ENCODE measurements at places on chromosomes 3 and 15. TPM values are rescaled to one million over a fixed set of nuclear protein-coding genes. Genes with fewer than 3 reads are reported as not detected.

Gene GNAT1
- total RNA-seq, result not detected

Gene PLA2G4E
- total RNA-seq, result not detected

Gene ZMYND10
- total RNA-seq, result 2.2 TPM

Gene EFCAB12
- total RNA-seq, result 1.2 TPM

Gene STARD9
- 14.0 TPM for total RNA-seq

Gene NMB
- 1.7 TPM for total RNA-seq

Gene ROPN1B
- total RNA-seq, result not detected

Gene PTX3
- 0.40 TPM for total RNA-seq

Gene ZMAT3
- total RNA-seq, result 21.1 TPM

Gene SCAMP5
- total RNA-seq, result 0.22 TPM

Gene ZNF80
- total RNA-seq, result 5.3 TPM

DNA sequence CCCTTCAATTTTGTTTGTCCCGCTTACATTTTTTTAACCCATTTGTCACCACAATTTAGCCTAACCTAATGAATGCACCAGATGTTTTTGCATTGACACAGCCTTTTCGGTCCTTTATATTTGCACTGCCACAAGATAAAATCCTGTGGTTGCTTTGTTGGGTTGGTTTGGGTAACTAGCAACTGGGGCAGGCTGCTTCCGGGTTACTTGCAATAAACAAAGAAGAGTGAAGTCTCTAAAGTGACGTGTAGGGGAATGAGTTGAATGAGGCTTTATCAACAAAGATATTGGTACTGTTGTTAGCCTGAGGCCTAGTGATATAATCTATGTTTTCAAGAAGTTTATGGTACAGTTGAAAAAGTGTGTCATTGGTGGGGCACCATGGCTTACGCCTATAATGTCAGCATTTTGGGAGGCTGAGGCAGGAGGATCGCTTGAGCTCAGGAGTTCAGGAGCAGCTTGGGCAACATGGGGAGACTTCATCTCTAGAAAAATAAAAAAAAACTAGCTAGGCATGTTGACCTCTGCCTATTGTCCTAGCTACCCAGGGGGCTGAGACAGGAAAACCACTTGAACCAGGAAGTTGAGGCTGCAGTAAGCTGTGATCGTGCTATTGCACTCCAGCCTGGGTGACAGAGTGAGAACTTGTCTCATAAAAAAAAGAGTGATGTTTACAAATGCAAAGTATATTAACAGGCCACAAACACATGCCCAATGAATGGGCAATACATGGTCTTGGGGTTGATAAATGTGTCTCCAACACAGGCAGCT lies 121.8 kb downstream of the OXSM start:
- no peak for DNase-seq

GRCh38 chr15:86743283-86743903 lies 663.7 kb downstream of the AGBL1 start:
- peak; percentile 47 for DNase-seq

GRCh38 chr3:111285694-111286093 lies 214.1 kb downstream of the NECTIN3 start:
- DNase-seq, result no peak

DNA sequence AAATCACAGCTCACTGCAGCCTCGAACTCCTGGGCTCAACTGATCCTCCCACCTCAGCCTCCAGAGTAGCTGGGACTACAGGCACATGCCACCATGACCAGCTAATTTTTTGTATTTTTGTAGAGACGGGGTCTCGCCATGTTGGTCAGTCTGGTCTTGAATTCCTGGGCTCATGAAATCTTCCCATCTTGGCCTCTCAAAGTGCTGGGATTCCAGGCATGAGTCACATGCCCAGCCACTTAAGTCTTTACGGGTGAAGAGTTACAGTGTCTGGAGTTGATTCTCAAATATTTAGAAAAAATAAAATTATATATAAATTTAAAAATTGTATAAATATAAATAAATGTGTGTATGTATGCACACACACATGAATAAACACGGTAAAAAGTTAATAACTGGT lies 14.5 kb upstream of the KBTBD12 start:
- DNase-seq, result no peak

- no peak for DNase-seq
These were observed 17.9 kb upstream of the ABI3BP start for GRCh38 chr3:101011136-101011535.

DNA sequence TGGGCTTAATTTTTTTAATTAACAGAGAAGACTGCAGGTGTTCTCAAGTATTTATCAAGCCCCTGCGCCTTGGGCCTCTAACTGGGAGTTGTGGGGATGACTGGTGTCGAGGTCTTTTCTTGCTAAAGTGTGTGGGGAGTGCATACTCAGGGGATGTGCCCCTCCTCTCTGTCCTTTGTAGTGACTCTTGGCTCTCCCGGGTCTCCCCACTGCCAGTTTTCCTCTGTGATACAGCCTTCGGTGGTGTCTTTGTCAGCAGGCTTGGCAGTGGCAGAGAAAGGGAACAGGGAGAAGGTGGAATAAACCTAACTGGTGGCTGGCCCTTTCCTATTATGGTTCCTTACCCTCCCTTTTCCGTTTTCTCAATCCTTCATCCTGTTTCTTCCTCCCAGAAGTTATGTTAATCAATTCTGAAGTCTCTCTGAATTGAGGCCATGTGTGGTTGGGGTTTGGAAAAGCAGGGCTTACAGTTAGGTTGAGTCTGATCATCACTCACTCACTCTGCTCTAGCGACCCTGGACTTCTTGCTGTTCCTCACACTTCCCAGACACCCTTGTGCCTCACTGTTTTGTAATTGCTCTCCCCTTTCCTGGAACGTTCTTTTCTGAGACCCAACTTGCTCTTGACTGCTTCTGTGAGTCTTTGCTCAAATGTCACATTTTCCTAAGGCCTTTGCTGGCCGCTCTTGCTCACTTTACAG lies 158.1 kb downstream of the PTPRG start:
- DNase-seq, result no peak

- peak; percentile 51 for DNase-seq
These were observed 825 bp upstream of the RTP3 start for GRCh38 chr3:46496746-46497555.

- no peak for DNase-seq
These were observed 686.5 kb downstream of the ROBO1 start for GRCh38 chr3:79081335-79081734.

GRCh38 chr3:51353131-51353530 lies 32.0 kb upstream of the MANF start:
- DNase-seq, result no peak

DNA sequence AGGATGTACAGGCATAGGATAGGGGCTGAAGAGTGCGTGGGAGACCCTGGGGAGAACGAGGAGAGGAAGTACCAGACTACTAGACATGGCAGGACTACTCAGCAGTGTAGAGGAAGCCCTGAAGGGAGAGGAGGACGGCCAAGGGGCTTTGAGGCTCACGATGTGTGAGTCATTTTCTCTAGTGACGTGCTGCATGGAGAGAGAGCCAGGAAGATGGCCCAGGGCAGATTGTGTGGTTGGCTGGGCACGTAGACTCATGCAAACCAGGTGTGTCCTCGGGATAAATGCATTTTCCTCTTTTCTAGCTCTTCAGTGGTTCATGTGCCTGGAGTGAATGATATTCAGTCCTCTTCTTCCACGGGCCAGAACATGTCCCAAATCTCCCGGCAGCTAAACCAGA lies 115.0 kb upstream of the ABHD17C start:
- no peak for DNase-seq

GRCh38 chr3:150609988-150610387 lies 6.9 kb downstream of the SELENOT start:
- DNase-seq, result no peak

DNA sequence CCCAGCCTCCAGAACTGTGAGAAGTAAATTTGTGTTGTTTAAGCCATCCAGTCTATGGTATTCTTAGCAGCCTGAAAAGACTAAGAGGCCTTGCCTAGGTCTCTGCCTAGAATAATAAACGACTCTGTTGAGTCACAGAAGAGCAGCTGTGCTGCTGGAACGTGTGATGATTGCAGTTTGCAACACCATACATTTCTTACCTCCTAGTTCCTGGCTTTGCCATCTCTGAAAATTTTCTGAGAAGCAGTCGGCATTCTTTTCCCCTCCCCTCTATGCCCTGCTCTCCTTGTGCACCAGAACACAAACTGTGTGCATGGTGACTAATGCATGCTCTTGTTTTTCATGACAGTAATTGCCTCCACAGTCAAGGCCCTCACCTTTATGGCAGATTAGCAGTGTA lies 301.3 kb downstream of the IL20RB start:
- no peak for DNase-seq

GRCh38 chr3:98763076-98763475 lies at the start of gene ST3GAL6:
ST3GAL6 (plus strand) TSS chr3:98763340; CDS start chr3:98768441, 5,101 bp downstream.
- DNase-seq, result no peak

- no peak for DNase-seq
These were observed 4.1 kb upstream of the COL6A5 start for GRCh38 chr3:130341388-130341787.

DNA sequence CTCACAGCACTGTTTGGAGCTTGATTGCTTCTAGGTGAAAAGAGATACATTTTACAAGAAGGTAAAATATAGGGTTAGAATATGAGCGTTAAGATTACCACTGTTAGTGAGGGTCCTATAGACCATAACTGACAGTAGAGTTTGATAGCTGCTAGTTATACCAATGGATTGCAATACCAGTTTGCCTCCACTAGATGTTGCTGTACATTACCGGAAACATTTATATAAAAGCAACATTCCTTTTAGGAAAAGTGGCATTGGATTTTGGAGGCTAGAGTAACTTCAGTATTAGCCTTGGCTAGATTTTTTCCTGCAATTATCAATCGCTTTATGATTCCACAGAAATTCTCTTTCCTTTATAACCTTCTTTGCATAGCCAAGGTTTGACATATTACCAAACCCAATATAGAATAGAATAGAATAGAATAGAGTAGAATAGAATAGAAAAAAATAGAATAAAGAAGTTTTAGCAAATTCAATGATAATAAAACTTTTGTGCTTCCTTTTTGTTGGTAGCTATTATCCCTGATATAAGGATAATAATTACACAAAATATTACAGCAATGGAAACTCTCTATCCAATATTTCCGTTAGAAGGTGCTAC lies 1093.6 kb upstream of the ALCAM start:
- DNase-seq, result no peak

DNA sequence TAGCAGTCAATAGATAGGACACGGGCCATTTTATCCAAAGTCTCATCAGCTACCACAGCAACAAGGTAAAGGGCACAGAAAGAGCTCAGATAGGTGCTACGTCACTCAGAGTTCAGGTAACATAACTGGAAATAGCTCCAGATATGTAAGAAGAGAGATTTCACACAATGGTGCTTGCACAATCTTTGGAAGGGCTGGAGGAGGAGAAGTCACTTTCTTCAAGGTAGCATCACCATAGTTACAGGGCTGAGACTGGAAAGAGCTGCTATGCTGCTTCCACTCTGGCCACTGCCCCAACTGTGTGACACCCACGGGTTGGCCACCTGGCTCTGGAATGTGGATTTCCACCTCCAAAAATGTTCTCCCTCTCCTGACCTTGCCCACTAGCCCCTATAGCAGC lies 448.8 kb upstream of the THBS1 start:
- DNase-seq, result no peak

DNA sequence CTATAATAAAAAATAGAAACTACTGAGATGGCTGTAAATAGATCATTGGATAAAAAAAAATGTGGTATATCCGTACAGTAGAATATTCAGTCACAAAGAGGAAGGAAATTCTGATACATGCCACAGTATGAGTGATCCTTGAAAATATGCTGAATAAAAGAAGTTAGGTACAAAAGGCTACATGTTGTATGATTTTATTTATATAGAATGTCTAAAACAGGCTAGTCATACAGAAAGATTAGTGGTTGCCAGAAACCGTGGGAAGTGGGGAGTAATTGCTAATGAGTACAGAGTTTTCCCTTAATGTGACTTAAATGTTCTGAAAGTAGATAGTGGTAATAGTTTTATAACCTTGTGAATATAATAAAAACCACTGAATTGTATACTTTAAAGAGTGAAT lies 24.9 kb upstream of the FAH start:
- no peak for DNase-seq

- DNase-seq, result no peak
These were observed 62.7 kb downstream of the SSUH2 start for GRCh38 chr3:8581806-8582445.

- no peak for DNase-seq
These were observed 566 bp upstream of the MKRN3 start for GRCh38 chr15:23564821-23565394.

DNA sequence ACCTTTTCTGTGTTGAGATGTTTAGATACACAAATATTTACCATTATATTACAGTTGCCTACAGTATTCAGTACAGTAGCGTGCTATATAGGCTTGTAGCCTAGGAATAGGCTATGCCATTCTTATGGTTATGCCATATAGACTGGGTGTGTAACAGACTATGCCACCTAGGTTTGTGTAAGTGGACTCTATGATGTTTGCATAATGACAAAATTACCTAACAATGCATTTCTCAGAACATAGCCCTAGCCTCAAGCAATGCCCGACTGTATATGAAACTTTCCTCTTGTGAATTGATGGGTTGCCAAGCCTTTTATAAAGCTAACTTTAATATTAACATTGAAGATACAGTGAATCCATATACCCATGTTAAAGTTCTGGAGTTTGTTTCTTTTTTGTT lies 10.3 kb upstream of the PHLDB2 start:
- no peak for DNase-seq

DNA sequence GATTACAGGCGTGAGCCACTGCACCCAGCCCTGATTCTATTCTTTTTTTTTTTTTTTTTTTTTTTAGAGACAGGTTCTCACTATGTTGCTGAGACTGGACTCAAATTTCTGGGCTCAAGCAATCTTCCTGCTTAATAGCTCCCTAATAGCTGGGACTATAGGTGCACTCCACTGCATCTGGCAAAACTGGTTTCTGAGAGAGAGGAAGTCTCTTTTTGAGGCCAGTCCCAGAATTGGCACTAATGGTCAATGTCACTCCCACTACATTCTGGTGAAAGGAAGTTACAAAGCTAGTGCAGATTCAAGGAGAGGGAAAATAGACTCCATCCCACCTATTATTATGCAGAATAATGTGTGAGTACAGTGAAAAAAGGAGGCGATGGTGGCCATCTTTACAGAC lies 5.8 kb upstream of the TGFBR2 start:
- no peak for DNase-seq

DNA sequence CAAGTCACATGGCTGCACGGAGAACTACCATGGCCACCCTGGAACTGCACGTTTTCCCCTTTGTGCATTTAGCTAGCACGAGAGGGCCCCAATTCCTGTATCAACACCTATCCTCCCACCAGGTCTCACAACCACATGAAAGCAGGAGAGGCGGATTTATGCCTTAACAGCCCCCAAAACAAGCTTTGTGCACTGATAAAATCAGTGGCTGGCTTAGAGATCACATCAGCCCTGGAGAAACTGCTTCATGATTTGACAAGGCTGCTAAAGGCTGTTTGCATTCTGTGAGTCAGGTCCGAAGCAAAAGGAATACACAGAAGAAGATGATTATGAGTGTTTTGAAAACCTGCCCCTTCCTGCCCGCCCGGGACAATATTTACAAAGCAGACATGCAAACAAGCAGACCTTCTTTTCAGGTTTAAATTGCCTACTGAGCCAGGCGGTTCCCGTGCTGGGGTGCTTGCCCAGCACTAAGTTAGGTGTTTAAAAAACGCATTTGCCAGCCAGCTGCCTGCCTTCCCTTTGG lies 25.9 kb downstream of the CEMIP start:
- no peak for DNase-seq

GRCh38 chr15:56619887-56620286 lies 113.4 kb downstream of the ZNF280D start:
- DNase-seq, result no peak
